ENCODE measurements at places on chromosomes 1 and 21. TPM values are rescaled to one million over a fixed set of nuclear protein-coding genes. Genes with fewer than 3 reads are reported as not detected.

The KANK4 gene
- not detected for total RNA-seq

GRCh38 chr1:66523562-66523961, 10.4 kb upstream of the SGIP1 start:
- no peaks in the 10 kb centered on the region for H3K27me3 ChIP-seq
- H3K4me3 ChIP-seq: no peak overlapping the region
- no peaks in the 10 kb centered on the region for H3K4me1 ChIP-seq

The SLFNL1 gene
- total RNA-seq: 0.33 TPM

GRCh38 chr1:186536273-186536890, 75.5 kb upstream of the PDC start:
- H3K4me1 ChIP-seq: no peaks in the 10 kb centered on the region
- no peaks in the 10 kb centered on the region for H3K36me3 ChIP-seq
- H3K27me3 ChIP-seq: no peaks in the 10 kb centered on the region
- H3K4me3 ChIP-seq: no peak overlapping the region
- DNase-seq: no peak

GRCh38 chr1:63548877-63549276, 25.6 kb downstream of the EFCAB7 start:
- no peaks in the 10 kb centered on the region for H3K4me1 ChIP-seq
- no peak for DNase-seq
- no peaks in the 10 kb centered on the region for H3K27me3 ChIP-seq
- H3K27ac ChIP-seq: no peak overlapping the region
- H3K4me3 ChIP-seq: no peak overlapping the region
- no peaks in the 10 kb centered on the region for H3K36me3 ChIP-seq

The OLIG2 gene
- total RNA-seq: not detected

The ANGPTL3 gene
- total RNA-seq: not detected

The ACOT7 gene
- total RNA-seq: 56.8 TPM

DNA sequence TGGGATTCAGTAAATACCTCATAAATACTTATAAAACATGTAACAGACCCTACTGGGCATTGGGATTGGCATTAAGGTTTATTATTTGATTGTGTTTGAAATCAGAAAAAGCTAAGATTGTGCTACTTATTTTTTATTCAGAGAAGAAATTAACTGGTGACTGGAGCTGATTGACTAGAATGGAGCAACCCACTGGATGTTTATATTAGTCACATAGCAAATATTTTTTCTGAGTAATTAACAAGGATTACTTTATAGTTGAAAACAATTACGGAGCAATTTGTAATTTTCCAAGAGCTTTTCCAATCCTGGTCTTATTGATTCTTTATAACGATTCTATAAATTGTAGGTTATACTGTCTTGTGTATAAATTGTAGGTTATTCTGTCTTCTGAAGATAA, 208.7 kb downstream of the HLX start:
- no peaks in the 10 kb centered on the region for H3K36me3 ChIP-seq
- H3K4me1 ChIP-seq: no peaks in the 10 kb centered on the region
- H3K27ac ChIP-seq: no peak overlapping the region

The ERVH48-1 gene
- not detected for total RNA-seq

DNA sequence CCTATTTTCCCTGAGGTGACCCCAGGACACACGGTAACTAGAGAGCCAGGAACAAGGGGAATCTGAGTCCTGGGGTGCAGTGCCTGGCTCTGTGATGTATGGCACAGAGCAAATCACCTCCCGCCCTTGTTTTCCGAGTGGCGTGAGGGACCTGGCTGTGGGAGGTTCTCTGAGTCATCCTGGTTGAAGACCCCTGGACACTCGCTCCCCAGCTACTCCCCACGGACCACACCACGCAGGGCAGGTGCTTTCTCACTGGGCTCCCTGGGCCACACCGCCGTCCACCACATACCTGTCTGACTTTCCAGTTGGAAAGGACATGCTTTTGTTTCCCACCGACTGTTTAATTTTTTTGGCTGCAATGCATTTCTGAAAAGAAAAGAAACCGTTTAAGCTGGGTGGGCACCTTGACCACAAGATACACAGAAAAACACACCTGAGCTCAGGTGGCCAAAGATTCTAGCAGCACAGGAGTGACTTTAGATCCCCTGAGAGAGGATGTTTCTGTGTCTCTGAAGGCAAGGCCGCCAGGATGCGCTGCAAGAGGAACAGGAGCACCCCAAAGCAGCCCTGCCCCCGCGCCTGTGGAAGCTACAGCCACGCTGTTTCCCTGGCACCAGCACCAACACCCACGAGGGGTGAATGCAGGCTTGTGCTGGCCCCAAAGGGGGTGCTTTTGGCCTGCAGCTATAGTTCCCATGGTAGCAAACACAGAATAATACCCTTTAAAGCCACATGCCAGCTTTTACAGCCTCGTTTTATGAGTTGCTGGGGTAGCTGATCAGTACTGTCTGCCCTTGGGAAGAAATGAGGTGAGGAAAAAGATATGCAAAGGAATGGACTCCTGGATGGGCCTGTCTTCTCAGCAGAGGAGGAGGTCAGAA, 8.1 kb upstream of the SRM start:
- no peaks in the 10 kb centered on the region for H3K27me3 ChIP-seq
- H3K4me1 ChIP-seq: peaks cover 16% of the 10 kb centered on the region
- DNase-seq: no peak
- no peak overlapping the region for H3K27ac ChIP-seq
- peaks cover 78% of the 10 kb centered on the region for H3K36me3 ChIP-seq
- no peak overlapping the region for H3K4me3 ChIP-seq

All from activated CD4-positive, alpha-beta memory T cell treated with anti-CD3 and anti-CD28 coated beads, Interleukin-2, amount 10 ng/mL, durations not matched to agents 7 days and 5 days (primary cell).